Cortex of kidney (tissue), 1 donor: ENCODE measurements at places on chromosomes 3 and 15.

GRCh38 chr15:80730387-80730786 is 35.3 kb downstream of the ABHD17C start:
- no peak for DNase-seq

GRCh38 chr3:49807431-49808114 is 4.5 kb downstream of the INKA1 start:
- no peak for DNase-seq

DNA sequence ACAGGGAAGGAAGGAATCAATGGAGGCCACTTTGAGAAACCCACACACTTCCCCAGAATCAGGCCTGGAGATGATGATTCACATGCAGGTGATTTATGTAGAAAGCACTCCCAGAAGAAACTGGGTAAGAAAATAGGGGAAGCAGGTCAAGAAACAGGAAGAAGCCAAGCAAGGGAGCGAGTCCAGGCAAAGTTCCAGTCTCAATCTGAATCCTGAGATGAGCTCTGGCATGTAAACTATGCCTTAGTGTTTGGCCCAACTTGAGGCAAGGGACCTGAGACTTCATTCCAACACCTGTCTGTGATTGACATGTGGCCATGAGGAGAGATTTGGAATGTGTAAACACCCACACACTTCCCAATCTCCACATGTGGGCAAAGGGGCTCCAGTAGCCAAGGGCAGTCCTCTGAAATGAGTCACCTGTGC is 61.6 kb upstream of the CTNNB1 start:
- no peak for DNase-seq

- no peak for DNase-seq
Observed at GRCh38 chr3:11381563-11381962, 109.4 kb downstream of the ATG7 start.

DNA sequence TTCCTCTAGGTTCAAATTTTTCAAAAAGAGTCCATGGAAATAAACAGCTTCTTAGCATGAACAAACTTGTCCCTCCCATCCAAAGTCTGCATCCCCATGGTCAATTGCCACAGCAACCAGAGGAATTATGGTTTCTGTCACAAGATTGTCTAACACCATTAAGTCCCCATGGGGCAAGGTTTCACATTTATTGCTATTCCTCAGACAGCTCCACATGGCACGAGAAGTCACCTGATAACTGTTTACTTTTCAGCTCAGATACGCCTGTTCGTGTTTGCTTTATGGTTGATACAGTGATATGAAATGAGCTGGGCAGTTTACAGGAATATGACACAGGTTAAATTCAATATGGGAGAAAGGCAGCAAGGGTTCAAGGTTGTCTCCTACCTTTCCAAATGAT is 37.9 kb upstream of the MUC13 start:
- DNase-seq: no peak

- DNase-seq: no peak
Observed at GRCh38 chr15:70281811-70282307, 184.1 kb upstream of the TLE3 start.

DNA sequence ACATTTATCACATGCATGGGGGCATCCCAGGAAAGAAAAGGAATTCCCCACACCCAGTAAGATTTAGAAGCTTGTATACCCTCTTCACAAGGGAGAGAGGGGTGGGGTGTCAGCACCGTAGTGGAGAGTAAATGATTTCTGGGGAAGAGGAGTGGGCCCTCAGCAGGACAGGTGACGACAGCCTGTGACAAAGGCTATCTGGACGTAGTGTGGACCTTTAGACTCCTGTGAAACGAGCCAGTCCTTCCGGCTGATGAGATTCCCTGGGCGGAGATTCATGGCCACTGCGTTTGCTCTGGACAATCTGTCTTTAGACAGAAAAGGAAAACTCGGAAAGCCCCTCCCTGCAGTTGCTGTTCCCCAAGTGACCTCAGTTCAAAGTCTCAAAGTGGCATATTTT is 1.7 kb upstream of the FAM3D start:
- DNase-seq: no peak

DNA sequence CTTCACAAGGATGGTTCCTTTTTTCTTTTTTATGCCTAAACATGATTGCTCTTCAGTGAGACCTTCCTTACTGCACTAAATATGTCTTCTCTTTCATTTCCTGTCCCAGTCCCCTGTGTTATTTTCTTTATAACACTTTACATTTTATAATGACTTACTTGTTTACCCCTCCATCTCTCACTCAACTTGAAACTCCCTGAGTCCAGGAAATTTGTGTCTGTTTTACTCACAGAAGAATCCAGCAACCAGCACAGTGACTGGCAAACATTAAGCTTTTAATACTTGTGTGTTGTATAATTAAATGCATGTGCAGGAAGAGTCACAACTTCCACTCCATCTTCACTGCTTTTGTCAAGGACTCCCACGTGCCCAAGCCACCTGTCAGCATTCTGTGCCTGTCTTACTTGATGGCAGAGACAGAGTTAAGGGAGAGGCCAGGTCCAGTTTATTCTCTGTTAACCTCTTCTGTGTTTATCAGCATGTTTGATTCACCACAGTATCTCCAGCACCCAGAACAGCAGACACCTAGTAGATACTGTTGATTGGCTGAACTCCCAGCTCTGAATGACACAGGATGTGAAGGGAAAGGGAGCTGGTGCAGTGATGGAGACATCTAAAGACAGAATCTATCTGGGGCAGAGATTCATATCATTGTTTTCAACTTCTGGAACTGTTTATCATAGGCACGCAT is 42.8 kb downstream of the SSR3 start:
- DNase-seq: no peak

DNA sequence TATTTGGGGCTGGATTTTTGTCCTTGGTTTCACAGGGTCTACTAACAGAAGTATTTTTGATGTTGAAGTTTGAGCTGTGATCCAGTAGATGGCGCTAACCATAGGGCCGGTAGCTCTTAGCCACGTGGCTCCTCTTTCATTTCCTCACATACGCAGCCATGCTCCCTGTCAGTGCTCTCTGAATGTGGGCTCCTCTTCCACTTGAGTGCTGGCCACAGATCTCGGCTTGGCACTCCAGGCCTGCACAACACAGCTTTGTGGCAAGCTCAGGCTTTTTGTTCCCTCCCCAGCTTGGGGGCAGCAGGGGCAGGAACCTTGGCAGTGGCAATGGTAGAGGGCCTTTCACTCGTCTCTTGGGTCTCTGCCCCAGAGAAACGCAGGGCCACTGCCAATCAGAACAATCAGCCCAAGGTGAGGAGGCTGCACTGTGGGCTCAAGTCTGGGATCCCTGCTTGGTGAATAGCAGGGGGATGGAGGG is 18.6 kb upstream of the DNAAF4 start:
- DNase-seq: no peak

- DNase-seq: no peak
Observed at GRCh38 chr3:4990069-4990468, 10.8 kb downstream of the BHLHE40 start.

DNA sequence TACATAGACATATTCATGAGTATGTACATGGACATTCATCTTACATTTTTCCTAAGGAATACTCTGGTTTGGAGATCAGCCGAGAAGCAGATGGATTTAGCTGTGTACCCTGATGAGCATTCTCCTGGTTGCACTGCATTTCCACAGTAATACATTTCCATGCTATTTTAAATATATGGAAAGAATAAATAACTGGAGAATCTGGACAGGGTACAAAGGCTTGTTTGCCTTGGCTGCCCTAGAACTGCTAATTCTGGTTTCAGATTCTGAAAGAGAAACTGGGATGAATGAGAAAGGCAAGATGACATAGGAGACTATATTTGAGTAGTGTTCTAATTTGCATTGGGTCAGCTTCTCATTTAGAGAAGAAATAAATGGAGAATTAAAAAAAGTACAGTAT is 190.8 kb upstream of the FAM3D start:
- DNase-seq: no peak

GRCh38 chr15:81195339-81195864 is 1.3 kb upstream of the IL16 start:
- no peak for DNase-seq

- no peak for DNase-seq
Observed at GRCh38 chr3:131077904-131078303, 51.2 kb downstream of the NEK11 start.

GRCh38 chr3:135055449-135055848 is 260.4 kb downstream of the EPHB1 start:
- no peak for DNase-seq

- DNase-seq: no peak
Observed at GRCh38 chr3:140702281-140702680, 24.4 kb downstream of the TRIM42 start.

DNA sequence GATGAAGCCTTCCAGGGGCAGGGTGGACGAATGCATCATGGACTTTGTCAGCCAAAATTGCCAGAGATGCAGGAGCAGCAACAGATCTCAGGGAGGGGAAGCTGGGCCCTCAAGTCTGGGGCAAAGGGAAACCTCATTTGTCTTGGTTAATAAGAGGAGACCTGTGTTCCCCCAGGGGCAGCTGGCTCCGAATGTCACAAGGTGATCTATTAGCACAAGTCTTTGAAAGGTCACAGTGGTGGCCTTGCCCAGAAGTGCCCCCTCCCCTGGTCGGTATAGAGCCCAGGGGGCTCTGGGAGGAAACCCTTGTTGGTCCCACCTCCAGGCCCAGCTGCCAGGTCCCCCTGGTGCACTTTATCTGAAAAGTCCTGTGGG is 46.2 kb downstream of the ABTB1 start:
- no peak for DNase-seq

DNA sequence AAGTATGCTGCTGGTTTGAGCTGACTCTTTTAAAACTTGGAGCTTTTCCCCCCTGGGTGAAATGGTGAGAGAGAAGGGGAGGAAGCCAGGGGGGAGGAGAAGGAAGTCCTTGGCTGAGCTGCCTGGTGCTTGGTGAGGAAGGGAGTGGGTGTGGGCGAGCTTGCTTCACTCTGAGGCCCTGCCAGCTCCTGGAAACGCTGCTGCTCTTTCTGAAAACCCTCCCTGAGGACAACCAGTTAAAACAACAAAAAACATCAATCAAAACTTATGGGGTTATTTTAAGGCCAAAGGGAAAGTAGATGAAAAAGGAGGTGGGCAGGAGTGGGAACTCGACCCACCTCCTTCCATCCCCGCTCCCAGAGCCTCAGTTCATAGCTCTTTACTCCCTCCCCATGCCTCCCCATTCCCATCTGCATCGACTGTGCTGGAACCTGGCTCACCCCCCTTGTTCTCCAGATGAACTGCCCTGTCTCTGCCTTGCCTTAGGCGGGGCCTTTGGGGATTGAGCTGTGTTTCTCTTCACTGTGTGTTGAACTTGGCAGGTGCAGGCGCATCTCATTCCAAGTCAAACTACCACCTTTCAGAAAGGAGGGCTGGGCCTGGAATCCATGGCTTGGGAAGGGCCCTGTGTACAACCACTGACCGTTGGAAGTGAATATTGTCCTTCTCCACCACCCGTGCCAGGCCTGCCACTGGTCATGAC is 166.1 kb downstream of the ZNF621 start:
- no peak for DNase-seq

DNA sequence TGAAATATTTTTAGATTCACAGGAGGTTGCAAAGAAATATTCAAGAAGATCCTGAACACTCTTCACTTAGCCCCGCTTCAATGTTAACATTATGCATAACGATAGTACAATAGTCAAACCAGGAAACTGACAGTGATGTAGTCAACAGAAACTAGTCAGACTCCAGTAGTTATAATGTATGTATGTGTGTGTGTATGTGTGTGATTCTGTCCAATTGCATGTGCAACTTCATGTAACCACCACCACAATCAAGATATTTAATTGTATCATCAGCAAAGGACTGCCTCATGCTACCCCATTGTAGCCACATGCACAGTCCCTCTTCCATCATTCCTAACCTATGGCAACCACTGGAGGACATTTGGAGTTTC is 77.9 kb downstream of the APBA2 start:
- no peak for DNase-seq

DNA sequence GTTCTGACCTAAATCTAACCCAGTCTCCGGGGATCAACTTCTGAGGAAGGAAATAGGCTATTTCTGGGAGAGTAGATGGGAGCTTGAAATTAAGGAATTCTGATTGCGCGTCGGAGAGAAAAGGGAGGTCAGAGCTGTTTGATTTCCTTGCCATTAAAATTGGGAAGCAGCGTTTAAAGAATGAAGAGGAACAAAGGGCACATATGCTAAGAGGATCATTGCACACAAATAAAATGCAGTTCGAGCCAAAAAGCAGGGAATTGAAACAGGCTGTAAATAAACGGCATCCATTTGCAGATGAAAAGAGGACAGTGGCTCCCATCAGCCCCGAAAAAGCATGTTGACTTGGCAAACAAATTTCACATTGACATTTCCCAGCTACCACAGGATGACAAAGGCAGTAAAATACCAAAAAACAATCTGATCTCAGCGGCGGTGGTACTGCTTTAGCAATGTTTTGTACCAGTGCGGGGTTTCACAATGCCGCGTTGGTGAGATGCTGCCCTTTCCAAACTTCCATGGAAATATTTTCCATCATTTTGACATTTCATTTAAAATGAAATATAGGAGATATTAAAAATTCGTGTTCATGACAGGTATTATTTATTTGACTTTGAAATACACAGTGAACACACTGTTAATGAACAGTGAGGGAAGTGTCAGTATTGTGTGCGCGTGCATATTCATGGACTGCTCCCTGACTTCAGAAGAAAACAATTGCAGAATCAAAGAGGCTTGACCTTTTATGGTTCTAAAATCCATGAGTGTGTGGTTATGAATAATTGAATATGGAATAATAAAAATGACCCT is 108.8 kb downstream of the SQOR start:
- DNase-seq: no peak

DNA sequence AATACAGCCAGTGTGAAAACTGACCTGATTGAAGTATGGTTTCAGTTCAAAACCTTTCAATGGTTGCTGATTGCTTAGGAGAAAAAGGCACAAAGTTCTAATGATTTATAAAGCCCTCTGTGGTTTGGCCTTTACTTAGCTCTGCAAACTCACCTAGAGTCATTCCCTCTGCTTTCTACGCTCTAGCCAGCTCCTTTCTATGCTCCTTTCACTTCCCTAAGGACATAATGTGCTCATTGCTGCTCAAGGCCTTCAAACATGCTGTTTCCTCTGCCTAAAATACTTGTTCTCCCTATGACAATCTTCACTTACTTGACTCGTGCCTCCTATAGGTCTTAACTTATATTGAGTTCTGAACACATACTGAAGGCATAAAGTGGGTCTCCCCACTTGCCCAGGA is 19.0 kb downstream of the RPL39L start:
- no peak for DNase-seq

DNA sequence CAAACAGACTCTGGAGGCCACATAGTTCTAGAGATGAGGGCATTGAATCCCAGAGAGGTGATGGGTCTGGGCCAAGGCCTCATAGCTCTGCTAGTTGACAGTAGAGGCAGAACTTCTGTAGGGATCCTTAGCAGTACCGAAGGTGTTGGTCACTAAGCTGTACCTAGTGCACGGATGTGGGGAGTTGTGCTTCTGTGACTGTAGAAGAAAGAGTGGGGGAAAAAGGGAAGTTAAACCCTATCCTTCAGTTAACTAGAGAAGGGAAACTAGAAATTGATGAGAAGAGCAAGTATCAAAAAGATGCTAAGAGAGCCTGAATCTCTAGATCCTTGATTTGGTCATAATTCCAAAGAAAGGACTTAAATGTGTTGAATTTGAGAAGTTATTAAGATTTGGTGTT is 186.7 kb downstream of the NFKBIZ start:
- no peak for DNase-seq

- no peak for DNase-seq
Observed at GRCh38 chr15:100723315-100723801, 121.0 kb downstream of the ASB7 start.

- DNase-seq: no peak
Observed at GRCh38 chr15:62164396-62165103, 535 bp downstream of the C2CD4B start.
